ENCODE measurements at places on chromosomes 12 and 14.

- DNase-seq: no peak
Observed at GRCh38 chr12:82760423-82760822, 73.7 kb downstream of the TMTC2 start.

DNA sequence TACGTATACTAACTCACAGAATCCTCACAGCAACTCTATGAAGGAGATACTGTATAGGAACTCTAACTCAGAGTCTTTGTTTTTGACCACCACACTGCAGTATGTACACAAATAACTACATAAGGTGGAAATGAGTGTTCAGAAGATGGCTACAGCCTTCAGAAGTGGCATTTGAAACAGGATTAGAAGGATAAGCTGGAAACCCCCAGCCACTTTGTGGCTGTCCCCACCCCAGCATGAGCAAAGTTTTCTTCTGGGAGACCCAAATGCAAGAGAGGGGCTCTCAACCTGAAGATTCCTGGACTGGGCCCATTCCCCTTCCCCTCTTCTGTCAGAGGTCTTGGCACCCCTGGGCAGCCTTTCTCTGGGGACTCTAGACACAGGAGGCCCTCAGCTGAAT lies 43.2 kb upstream of the PNMA1 start:
- DNase-seq: no peak

DNA sequence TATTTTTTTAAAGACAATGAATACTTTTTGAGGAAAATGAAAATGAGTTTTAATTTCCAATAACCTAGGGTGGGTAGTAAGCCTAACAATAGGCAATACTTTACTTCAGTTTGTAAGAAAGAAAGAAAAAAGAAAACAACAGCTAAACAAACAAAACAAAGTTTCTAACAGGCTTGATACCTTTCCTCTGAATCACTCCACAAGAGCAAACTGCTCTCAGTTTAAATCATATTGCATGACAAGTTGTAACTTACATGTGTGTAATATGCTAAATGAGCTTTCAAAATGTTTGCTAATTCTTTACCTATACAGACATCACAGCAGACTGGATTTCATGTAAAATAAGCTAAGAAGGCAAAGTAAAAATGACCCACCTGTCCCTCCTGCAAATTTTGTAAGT lies 6.7 kb upstream of the LMO3 start:
- DNase-seq: no peak

GRCh38 chr12:80165746-80166145 lies 66.4 kb downstream of the OTOGL start:
- DNase-seq: no peak

- DNase-seq: peak; percentile 86
Observed at GRCh38 chr12:119989731-119990381, 820 bp downstream of the BICDL1 start.

DNA sequence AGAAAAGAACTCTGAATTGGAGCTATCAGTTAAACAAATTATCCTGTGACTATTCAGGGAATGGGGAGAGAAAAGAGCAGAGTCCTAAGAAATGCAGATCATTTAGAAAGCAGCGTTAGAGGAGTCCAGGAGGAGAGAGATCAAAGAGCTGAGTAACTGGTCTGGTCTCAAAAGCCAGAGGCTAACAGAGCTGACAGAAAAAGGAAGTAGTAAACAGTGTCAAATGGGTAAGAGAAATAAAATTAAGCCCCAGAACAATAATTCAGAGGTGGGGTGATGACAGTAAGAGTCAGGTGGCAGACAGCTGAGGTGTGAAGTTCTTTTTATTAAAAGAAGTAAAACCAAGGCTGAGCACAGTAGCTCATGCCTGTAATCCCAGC lies 19.3 kb downstream of the GXYLT1 start:
- no peak for DNase-seq

- DNase-seq: no peak
Observed at GRCh38 chr12:9049520-9050133, 60.3 kb downstream of the KLRG1 start.

DNA sequence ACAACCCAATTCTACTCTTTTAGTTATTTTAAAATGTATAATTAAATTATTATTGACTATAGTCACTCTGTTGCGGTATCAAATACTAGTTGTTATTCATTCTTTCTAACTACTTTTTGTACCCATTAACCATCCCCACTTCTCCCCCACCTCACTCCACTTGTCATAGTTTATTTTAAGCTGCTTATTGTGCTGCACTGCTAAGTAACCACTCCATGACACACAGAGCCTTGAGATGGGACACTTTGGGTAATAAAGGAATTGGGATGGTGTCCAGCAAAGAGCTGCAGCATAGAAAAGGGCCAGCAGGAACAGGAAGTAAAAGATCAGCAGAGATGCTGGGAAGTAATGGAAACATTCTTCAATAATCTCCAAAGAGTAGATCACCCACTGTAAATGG lies 123.0 kb downstream of the RPS29 start:
- DNase-seq: no peak

DNA sequence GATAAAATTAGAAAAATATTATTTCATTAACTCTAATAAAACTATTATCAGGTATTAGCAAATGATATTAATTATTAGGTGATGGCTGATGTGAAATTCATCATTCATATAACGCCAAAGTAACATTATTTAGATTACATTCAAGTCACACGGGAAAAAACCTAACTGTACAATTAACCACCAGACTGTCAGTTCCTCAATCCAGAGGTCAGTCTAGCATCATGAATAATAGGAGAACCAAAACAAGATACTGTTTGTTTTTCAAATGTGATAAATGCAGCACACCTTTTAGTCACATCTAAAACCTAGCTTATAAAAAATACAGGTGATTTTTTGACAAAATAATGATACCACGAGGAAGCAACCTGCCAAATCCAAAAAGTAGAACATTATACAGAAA lies 19.6 kb downstream of the SENP1 start:
- no peak for DNase-seq

DNA sequence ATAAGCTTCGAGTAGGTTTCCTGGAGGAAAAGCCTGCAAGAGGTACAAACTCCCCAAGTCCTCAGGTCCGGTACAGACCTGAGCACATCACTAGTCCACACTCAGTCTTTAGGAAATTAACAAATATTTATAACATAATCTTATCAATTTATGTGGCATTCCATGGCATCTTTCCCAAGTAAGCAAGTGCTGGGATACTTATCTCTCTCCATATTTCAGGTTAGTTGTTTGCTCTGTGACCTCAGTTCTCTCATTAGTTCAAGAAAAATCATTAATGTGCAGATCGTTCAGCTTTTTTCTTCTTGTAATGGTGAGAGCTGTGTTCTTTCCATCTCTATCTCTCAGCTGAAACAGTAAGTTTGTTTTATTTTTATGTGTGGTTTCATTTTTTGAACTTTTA lies 34.7 kb downstream of the SPATA7 start:
- DNase-seq: no peak

GRCh38 chr14:84750284-84750683 lies 779.7 kb upstream of the FLRT2 start:
- DNase-seq: no peak

DNA sequence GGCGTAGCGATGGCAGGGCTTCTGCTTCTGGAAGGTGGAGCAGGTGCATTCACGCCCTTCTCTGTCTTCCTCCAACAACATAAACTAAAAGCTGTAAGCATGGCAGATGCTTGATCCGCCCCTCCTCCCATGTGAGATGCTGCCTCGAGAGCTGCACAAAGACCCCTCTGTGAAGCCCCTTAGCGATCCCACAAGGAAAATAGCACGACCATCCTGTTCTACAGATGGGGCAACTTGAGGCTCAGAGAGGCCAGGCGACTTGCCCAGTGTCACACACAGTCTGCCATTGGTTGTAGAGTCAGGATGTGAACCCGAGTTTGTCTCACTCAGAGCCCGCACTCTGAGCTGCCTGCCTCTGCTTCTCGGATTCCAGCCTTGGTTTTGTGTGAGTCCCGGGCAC lies 144.4 kb downstream of the SCARB1 start:
- no peak for DNase-seq

- no peak for DNase-seq
Observed at GRCh38 chr14:90060965-90061684, 669 bp upstream of the KCNK13 start.

GRCh38 chr12:53159195-53159839 lies 21.2 kb upstream of the ZNF740 start:
- DNase-seq: peak; percentile 91

- DNase-seq: no peak
Observed at GRCh38 chr12:22083167-22083566, 37.1 kb downstream of the CMAS start.

DNA sequence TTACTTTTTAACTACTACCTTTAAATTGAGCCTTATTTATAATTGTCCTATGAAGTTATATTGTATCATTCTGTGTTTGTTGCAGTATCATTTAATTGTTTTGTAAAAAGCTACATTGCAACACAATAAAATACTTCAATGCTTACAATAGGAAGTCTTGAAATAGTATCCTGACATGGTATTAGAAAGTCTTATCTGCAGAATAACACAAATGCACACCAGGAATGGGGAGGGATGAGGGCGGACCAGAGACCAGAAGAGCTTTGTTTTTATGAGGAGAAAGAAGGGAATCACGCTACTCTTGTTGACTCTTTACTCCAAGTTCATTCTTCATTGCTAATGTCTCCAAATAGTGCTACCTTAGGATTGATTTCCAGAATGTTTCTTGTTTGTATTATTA lies 120.2 kb downstream of the MON2 start:
- no peak for DNase-seq

DNA sequence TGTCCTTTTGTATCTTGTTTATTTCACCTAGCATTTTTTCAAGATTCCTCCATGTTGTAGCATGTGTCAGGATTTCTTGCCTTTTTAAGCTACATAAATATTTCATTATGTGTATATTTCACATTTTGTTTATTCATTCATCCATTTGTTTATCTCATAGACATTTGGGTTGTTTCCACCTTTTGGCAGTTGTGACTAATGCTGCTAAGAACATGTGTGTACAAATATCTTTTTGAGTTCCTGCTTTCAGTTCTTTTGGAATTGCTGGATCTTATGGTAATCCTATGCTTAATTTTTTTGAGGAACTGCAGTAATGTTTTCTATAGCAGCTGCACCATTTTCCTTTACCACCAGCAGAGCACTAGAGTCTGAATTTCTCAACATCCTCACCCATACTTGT lies 62.4 kb downstream of the SCN8A start:
- DNase-seq: no peak

DNA sequence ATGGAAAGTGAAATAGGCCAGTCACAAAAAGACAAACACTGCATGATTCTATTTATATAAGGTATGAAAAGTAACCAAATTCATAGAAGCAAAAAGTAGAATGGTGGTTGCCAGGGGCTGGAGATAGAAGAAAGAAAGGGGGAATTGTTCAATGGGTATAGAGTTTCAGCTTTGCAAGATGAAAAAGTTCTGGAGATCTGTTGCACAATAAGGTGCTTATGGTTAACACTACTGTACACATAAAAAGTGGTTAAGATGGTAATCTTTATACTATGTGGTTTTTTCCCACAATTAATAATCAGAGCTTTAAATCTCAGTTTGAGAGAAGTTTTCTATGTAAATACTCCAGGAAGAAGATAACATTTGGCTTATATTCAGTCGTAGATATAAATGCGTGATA lies 73.4 kb downstream of the SLC38A4 start:
- no peak for DNase-seq

DNA sequence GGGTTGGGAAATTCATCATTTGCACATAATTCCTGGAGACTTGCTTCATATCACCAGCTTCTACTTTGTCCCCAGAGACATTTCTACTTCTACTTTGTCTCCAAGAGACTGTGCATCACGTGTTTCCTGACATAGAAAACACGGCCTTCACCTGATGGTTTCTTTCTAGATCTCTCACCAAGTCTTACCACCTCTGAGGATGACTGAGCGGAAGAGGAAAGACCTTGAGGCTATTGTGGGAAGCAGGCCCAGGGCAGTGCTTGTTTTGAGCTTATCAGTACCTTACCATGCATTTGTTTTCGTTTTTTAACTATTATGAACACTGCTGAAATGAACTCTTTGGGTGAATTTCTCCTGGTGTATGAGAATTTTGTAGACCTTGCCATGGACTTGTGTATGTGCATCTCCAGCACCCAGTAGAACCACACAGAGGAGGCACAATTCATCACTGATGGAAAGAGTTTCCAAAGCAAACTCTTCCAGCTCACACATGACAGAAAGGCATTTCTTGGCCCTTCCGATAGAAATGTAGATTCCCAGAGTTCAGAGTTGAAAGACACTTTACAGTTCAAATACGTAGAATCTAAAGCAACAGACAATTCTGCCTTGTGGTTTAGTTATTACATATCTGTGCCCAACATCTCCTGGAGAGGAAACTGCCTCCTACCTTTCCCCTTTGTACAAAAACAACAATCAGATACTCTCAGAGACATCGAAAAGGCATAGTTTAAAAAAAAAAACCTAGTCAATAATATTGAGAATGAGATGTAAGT lies 434.7 kb downstream of the FUT8 start:
- DNase-seq: peak; percentile 23

- peak; percentile 36 for DNase-seq
Observed at GRCh38 chr14:70257526-70257925, 68.8 kb upstream of the SLC8A3 start.

DNA sequence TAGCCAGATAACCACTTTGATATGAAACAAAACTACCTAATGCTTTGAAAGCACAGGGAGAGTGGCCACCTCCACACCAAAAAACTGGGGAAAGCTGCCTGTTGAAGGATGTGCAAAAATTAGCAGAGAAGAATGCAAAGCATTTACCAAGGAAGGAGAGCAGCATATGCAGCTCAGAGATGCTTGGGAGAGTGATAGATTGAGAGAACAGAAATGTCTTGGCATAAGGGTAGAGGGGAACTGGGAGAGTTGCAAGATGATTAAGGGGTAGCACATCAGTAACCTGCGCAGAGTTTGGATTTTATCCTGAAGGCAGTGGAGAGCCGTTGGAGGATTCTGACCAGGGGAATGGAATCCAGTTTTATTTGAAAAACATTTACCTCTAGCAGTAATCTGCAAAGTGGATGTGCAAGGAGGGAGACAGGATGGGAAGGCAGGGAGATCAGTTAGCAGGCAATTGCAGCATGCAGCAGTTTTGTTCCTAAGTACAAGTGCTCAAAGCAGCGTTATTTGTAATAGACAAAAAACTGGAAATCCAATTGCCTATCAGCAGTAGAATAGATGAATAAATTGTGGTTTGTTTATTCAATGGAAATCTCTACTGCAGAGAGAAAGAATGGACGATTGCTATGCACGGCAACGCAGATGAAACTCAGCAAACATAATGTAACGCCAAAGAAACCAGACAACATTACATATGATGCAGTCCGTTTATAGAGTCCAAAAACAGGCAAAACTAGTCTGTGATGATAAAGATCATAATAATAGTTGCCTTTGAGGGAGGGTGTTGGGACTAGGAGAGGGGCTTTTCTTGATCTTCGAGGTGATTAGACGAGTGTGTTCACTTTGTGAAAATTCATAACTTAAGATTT lies 81.5 kb downstream of the BHLHE41 start:
- DNase-seq: no peak

- no peak for DNase-seq
Observed at GRCh38 chr14:26621364-26621763, 23.5 kb upstream of the NOVA1 start.

DNA sequence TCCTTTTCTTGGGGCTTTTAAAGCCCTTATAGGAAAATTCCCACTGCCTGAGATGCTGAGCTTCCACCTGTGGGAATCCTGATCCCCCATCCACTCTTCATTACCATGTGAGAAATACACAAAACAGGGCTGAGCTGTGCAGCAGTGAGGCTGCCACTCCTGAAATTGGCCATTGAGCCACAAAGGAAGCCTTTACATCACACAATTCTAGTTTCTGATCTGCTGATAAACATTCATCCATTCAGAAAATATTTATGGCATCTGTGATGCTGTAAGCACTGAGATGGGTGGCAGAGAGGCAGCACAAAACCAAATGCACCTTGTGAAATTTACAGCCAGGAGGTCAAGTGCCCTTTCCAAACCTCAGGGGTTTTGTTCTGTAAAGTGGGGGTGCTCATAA lies 26.2 kb upstream of the CMKLR1 start:
- DNase-seq: no peak
